ENCODE measurements at places on chromosomes 12 and 14.

DNA sequence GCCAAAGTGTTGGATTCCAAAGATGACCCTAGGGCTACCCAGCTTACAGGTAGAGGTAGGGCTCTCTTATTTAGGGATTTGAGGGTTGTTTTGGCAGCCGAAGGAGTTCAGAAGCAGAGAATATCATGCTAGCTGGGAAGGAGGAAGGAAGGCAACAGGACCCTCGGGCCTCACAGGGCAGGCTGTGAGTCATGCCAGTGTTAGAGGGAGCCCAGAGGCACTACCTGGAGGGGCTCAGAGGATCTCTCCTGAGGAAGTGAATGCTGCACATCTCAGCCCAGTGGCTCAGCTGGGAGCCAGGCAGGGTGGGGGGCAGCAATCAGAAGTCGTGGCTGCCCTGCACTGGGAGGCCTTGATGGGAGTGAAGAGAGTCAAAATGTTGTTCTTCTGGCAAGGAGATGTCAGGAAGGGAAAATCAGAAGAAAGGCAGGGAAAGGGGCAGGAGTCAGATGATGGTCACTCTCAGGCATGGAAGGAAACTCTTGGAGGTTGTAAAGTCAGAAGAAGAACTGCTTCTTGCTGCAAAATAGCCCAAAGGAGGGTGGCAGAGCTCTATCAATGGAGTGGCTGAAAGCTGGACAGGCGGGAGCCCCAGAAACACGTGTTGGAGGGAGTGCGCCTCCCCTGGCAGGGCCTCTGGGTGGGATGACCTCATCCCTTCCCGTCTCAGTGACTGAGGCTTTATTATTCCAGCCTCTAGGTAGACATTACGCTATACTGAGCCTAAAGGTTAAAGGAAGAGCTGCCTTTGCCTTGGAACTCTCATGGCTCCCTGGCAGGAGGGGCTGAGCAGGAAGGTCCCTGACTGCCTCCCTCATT is 141.3 kb downstream of the SMOC1 start:
- no peak for DNase-seq

DNA sequence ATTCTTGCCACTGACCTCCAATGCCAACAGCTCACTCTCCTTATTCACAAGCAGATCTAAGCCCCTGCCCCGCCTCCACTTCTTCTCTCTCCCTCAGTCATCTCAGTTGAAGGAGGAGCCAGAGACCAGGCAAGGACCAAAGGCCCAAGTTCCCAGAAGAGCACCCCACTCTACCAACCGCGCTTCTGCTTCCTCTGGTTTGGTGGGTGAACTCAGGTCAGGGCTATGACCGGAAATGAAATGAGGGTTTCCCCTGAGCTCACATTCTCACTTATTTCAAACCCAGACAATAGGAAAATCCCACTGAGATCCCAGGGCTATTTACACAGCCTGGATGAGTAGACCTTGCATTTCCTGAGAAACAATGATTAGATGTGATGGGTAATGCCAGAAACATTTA is 9.9 kb downstream of the DPF3 start:
- DNase-seq = no peak

DNA sequence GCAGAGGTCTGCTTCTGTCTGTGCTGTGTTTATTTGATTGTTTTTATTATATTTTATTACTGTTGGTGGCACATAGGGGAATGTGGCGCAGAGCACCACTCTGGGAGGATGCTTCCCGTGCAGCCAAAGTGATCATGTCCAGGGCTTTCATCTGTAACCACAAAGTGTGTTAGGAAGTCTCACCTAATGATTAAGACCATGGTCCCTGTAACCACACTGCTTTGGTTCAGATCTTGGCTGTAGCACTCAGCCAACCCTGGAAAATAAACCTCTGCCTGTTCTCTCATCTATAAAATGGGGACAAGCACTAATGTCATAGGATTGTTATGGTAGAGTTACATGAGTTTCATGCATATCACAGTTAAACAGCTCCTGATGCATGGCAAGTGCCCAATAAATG is 1.9 kb downstream of the RESF1 start:
- no peak for DNase-seq

DNA sequence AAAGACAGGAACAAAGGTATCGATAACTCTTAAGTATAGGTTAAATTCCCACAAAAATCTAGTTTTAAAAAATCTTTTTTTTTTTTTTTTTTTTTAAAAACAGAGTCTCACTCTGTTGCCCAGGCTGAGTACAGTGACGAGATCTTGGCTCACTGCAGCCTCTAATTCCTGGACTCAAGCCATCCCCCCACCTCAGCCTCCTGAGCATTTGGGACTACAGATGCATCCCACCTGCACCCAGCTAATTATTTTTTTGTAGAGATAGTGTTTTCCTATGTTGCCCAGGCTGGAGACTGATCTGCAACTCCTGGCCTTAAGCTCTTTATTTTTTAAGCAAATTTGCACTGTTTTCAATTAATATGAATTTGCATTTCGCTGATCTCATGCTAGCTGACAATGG is 9.8 kb downstream of the PSEN1 start:
- no peak for DNase-seq

GRCh38 chr14:104723651-104724406 is at the start of gene ADSS1:
Gene ADSS1 (plus strand): TSS chr14:104724229. CDS start chr14:104724271, 42 bp downstream.
- DNase-seq = peak; percentile 3

DNA sequence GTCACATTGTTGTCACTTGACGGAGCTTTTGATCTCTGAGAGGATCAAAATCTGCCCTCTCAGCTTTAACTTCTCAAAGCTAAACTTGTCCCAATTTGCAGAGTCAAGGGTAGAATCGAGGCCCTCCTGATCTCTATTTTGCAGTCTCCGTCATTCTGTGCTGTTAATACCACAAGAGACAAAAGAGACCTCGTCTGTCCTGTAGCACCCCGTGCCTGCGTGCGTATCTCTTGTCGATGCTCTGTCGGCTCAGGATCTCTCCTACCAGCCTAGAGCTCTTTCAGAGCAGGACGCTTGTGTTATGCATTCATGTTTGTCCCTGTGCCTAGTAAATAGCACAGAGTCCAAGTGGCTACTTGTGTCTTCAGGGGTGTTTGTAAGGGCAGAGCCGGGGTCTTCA is 5.1 kb downstream of the EVL start:
- DNase-seq = no peak

DNA sequence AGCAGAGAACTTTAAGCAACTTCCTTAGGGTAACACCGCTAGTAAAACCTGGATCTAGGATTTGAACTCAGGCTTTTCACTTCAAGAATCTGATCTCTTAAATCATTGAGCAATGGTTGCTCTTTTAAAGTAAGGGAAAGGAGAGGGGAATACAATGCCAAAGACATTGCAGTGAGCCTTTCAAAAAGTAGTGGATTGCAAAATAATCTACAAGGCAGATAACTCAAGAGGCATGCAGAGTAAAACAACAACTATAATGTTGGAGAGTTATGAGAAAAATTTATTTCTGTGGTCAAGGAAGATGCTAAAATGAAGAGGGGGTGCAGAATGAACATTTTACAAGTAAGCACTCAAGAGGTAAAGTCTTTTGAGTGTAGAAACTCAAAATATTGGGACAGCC is 432.6 kb downstream of the C12orf50 start:
- DNase-seq = no peak

GRCh38 chr12:111788178-111788654 is 21.5 kb downstream of the ALDH2 start:
- DNase-seq = no peak

DNA sequence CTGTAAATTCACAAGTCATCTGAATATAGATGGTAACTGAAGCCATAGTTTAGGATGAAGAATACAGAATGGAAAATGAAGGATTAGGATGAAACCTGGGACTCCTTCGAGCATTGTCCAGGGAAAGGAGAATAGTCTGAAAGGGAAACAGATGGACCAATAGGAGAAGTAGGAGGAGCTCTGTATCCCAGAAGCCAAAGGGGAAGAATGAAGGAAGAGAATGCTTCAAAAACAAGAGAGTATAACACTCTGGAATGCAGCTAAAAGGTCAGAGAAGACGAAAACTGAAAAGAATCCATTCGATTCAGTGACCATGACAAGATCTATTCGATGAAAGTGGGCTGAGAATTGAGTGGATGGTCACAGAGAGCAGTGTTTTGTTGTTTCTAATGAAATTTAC is 1.0 kb downstream of the GMFB start:
- DNase-seq = no peak

DNA sequence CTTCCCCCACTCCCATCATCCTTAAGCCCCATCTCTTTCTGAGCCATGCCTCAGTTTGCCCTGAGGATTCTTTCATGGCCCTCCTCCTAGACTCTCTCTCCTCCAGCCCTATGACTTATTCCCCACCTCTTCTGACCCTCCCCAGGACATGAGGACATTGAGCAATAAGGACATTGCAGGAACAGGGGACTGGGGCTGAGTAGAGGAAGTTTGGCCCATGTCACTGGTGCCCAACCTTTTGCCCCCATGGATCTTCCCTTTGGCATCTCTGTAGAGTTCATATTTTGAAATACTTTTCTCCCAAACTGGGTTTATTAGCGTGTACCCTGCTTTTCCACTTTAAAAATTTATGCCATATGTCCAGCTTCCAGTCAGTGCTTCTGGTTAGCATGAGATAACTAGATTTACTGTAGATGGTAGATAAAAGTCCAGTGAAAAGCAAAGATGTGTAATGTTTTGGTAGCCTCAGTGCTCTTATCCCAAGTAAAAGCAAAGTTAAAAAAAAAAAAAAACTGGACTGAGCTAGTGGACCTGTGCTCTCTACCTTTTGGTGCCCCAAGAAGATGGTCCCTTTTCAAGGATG is 6.1 kb upstream of the LRP1-AS start:
- no peak for DNase-seq

- DNase-seq = no peak
Observed at GRCh38 chr12:43102546-43103264, 449.3 kb downstream of the ADAMTS20 start.

GRCh38 chr14:39946807-39947206 is 514.6 kb upstream of the FBXO33 start:
- DNase-seq = no peak

GRCh38 chr12:10067942-10068341 is 30.8 kb downstream of the CLEC1A start:
- DNase-seq = no peak

DNA sequence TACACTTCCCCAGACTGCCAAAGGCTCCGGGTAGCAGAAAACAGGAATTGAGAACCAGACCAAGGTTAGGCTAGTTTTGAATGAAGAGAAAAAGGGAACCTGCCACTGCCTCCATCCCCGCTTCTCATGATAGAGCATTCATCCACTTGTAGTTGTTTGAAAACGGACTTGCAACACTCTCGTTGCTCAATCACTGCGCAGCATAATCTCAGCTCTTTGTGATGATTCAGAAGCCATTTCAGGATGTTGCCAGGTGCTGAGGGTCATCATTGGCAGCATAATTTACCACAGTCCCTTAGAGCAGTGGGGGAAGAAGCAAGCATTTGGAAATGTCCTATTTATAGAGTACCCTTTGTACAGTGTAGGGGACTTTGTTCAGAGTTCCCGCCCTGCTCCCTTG is 25.6 kb downstream of the KCNK13 start:
- DNase-seq = peak; percentile 45

DNA sequence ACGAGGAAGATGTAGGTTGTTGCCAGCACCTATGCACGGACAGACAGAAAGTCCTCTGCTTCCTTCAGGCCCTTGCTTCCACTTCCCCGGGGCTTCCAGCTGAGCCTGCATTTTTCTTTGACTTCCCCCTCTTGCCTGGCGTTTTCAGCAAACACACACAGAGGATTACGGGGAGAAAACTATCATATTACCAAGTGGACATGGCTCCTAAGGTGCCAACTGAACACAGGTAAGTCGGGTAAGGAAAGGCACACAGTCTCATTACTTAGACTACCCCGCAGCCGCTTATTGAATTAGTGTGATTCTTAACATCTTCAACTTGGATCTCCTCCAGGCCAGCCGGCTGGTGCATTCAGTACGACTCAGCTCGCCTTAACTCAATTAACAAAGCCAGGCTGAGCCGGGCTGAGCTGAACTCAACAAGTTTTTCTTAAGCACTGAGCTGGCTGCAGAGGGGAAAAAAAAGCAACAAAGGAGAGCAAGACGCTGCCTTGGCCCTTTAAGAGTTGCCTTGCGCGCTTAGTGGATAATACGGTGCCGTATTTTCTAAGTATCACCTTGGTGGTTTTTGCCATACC is 19.2 kb upstream of the MAP1LC3B2 start:
- DNase-seq = no peak
